ENCODE measurements at places on chromosomes 3 and 15.

- H3K4me3 ChIP-seq, result no peak overlapping the region
- no peaks in the 10 kb centered on the region for H3K27me3 ChIP-seq
- H3K36me3 ChIP-seq, result no peaks in the 10 kb centered on the region
- no peak for DNase-seq
- H3K27ac ChIP-seq, result no peak overlapping the region
These were observed 3.1 kb upstream of the SMAD6 start for GRCh38 chr15:66698971-66699370.

GRCh38 chr3:25677121-25677520, 12.4 kb upstream of the TOP2B start:
- no peak overlapping the region for H3K27ac ChIP-seq
- no peaks in the 10 kb centered on the region for H3K36me3 ChIP-seq
- H3K4me3 ChIP-seq, result no peak overlapping the region
- no peaks in the 10 kb centered on the region for H3K27me3 ChIP-seq
- no peaks in the 10 kb centered on the region for H3K4me1 ChIP-seq

- no peak overlapping the region for H3K27ac ChIP-seq
- peaks cover 18% of the 10 kb centered on the region for H3K27me3 ChIP-seq
- no peak for DNase-seq
- H3K4me1 ChIP-seq, result peaks cover 8% of the 10 kb centered on the region
- peak overlapping the region; percentile 49 for H3K4me3 ChIP-seq
These were observed 1.0 kb upstream of the KLF15 start for GRCh38 chr3:126358038-126358815.

DNA sequence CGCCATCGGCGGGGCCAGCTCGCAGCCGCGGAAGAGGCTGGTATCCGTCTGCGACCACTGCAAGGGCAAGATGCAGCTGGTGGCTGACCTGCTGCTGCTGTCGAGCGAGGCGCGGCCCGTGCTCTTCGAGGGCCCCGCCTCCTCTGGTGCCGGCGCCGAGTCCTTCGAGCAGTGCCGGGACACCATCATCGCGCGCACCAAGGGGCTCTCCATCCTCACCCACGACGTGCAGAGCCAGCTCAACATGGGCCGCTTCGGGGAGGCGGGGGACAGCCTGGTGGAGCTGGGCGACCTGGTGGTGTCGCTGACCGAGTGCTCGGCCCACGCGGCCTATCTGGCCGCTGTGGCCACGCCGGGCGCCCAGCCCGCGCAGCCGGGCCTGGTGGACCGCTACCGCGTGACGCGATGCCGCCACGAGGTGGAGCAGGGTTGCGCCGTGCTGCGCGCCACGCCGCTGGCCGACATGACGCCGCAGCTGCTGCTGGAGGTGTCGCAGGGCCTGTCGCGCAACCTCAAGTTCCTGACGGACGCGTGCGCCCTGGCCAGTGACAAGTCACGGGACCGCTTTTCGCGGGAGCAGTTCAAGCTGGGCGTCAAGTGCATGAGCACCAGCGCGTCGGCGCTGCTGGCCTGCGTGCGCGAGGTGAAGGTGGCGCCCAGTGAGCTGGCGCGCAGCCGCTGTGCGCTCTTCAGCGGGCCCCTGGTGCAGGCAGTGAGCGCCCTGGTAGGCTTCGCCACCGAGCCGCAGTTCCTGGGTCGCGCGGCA, 1.8 kb downstream of the TLNRD1 start:
- H3K27ac ChIP-seq, result peak overlapping the region; percentile 99
- H3K4me1 ChIP-seq, result peaks cover 11% of the 10 kb centered on the region

DNA sequence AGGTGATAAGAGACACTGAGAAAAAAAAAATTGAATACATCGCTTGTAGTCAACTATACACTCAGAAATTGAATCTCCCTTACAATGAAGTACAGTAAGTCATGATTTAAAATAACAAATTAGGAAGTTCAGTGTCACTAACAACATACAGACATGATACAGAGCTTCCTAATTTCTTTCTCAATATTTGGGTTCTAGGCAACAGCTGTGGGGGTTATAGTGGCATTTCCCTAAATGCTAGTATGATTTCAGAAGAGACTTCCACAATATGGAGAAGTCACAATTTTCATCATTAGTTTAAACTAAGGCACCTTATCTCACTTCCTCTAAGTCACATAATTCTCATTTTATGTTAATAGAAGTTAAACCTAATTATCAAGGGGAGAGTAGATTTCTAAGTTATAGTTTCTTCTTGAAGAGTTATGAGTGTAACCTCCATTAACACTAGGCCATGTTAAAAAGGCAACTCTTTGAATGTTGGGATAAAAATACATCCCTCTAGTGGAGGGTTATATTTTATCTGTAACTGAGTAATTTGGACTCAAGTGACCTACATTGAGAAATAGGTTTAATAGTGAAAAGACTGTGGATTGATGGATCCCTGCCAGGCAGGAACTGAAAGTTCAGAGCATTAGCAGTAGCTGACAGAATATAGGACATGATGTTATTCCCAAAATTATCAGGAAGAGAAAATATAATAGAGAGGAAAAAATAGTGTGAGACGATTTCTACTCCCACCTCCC, 286.0 kb upstream of the SUCLG2 start:
- H3K4me1 ChIP-seq, result no peaks in the 10 kb centered on the region
- no peak for DNase-seq
- no peaks in the 10 kb centered on the region for H3K36me3 ChIP-seq
- H3K27ac ChIP-seq, result no peak overlapping the region
- H3K27me3 ChIP-seq, result no peaks in the 10 kb centered on the region

DNA sequence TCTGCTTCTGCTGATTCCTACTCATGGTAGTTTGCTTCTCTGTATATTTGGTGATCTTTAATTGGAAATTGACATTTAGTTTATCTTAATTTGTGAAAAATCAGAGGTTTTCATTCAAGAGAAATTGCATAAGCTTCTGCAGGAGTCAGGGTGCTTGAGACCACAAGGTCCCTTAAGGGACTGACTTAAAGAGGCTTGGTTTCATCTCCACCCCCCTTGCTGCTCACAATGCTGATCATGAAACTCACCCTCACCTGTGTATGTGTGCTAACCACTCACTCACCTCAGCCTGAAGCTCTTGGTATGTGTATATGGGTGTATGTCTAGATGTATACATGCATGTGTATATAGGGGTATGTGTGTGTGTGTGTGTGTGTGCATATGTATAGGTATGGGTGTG, 11.4 kb downstream of the PGPEP1L start:
- no peaks in the 10 kb centered on the region for H3K27me3 ChIP-seq
- H3K27ac ChIP-seq, result no peak overlapping the region
- H3K4me3 ChIP-seq, result no peak overlapping the region
- no peaks in the 10 kb centered on the region for H3K4me1 ChIP-seq
- no peaks in the 10 kb centered on the region for H3K36me3 ChIP-seq

DNA sequence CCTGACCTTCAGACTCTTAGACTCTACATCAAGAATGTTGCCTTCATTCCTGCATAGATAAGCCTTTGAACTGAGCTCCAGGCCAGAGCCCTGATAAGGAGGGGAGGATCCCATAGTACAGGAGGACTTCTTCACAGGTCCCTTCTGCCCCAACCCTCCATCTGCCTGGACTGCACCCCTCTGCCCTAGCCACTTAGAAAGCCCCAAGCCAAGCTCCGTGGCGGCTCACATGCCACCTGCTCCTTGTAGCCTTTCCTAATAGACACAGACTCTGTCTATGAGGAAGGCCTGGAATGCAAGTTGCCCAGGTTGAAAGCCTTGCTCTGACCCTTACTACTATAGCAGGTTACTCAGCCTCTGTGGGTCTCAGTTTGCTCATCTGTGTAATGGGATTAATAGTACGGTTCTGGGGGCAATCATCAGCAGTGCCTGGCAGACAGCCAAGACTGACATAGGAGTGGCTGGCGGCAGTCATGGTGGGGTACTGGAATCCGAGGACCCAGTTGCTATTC, 11.6 kb downstream of the PCSK6 start:
- H3K36me3 ChIP-seq, result no peaks in the 10 kb centered on the region
- peaks cover 4% of the 10 kb centered on the region for H3K4me1 ChIP-seq
- H3K27me3 ChIP-seq, result no peaks in the 10 kb centered on the region
- no peak overlapping the region for H3K27ac ChIP-seq

GRCh38 chr3:24043168-24043567, 98.1 kb downstream of the NR1D2 start:
- H3K36me3 ChIP-seq, result no peaks in the 10 kb centered on the region
- H3K4me1 ChIP-seq, result no peaks in the 10 kb centered on the region
- no peak overlapping the region for H3K4me3 ChIP-seq
- DNase-seq, result no peak

GRCh38 chr3:110779581-110779980, 292.0 kb upstream of the NECTIN3 start:
- H3K4me1 ChIP-seq, result no peaks in the 10 kb centered on the region
- H3K27ac ChIP-seq, result no peak overlapping the region
- no peak for DNase-seq
- no peaks in the 10 kb centered on the region for H3K27me3 ChIP-seq
- no peak overlapping the region for H3K4me3 ChIP-seq

DNA sequence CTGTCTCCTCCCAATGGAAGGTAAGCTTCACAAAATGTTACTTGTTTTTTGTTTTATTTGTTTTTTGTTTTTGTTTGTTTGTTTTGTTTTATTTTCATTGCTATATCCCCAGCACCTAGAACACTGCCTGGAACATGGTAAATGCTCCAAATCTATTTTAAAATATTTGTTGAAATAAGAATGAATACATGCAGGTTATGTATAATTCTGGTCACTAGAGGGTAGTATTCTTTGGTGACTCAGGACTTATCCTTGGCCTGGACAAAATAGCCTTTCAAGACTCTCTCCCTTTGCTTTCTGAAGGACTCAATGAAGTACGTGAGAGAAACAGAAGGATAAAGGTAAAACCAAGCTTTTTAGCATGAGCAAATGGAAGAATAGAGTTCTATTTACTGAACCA, 46.9 kb upstream of the PPP2R3A start:
- no peaks in the 10 kb centered on the region for H3K36me3 ChIP-seq
- H3K4me1 ChIP-seq, result no peaks in the 10 kb centered on the region
- no peak overlapping the region for H3K27ac ChIP-seq
- H3K27me3 ChIP-seq, result no peaks in the 10 kb centered on the region

DNA sequence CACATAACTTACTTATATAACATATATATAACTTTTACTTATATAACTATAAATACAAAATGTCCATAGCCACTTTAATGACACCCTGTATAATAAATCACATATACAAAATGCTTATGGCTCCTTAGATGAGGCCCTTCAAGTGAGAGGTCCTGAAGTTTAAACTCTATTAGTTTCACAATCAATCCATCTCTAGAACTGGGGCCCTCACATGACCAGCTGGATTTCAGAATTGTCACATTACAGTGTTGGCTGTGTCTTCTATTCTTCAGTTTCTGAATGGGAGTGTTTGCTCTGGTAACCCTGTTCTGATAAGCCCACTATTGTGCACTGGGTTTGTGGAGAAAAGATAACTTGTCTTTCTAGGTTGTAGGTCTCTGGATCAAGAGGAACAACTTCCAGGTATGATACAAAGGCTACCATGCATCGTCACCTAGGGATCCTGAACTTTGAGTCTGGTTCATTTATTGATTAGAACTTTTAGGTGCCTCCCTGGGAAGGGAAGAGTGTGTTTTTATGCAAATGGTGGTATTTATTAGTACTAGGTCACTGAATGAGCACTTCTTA, 107.9 kb downstream of the DNAH12 start:
- no peaks in the 10 kb centered on the region for H3K27me3 ChIP-seq
- no peak for DNase-seq
- no peaks in the 10 kb centered on the region for H3K4me1 ChIP-seq
- H3K27ac ChIP-seq, result no peak overlapping the region
- no peak overlapping the region for H3K4me3 ChIP-seq

GRCh38 chr15:29747837-29748417, 74.3 kb downstream of the TJP1 start:
- no peak overlapping the region for H3K27ac ChIP-seq
- no peaks in the 10 kb centered on the region for H3K4me1 ChIP-seq
- H3K27me3 ChIP-seq, result no peaks in the 10 kb centered on the region
- no peak for DNase-seq
- no peak overlapping the region for H3K4me3 ChIP-seq
- no peaks in the 10 kb centered on the region for H3K36me3 ChIP-seq

DNA sequence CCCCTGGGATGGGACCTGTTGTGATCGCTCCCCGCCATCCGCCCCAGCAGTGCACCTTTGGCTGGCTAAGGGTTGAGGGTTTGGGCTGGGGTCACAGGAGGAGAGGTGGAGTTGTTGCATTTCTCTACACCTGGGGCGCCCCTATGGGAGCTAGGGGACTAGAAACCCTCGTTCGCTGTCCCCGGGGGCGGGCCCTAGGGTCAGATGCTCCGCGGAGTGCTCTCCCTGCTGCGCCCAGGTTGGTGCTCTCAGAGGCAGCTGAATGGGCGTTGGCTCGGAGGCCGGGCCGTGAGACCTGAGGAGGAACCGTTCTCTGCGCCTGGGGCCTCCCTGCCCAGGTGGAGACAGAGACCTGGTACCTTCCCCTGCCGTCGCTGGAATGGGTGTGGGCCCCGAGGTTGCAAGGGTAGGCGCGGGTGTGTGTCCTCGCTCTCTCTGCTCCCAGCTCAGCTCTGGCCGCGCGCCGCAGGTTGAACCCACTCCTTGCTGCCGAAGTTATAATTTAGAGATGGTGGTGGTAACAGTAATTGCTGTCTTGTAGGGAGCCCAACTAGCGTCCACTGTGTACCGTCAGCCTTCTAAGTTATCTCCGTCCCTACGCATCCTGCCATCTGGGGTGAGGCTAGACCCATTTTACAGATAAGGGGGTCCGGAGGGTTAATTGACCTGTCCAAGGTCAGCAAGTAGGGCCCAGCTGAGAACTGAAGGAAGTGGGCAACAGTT, 965 bp downstream of the FLNB start:
- DNase-seq, result peak; percentile 81
- H3K27ac ChIP-seq, result peak overlapping the region; percentile 87
- peak overlapping the region; percentile 73 for H3K4me3 ChIP-seq
- H3K36me3 ChIP-seq, result no peaks in the 10 kb centered on the region

DNA sequence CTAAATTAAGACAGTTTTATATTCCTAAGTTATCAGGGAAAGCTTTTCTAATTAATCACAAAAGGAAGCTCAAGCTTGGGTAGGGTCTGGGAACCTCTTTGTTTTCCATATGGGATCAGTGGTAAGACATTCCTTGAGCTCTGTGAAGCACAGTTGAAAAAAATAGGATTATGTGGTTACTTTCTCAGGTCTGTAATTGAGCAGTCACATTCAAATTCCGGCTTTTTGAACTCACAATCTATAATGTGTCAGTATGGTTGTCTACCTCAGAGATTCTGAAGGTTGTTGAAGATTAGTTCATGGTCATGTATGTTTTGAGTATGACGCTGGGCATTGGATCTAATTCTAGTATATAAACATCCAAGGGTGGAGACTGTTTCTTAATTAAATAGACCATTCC, 364.5 kb downstream of the LPP start:
- no peaks in the 10 kb centered on the region for H3K27me3 ChIP-seq
- no peak overlapping the region for H3K4me3 ChIP-seq
- H3K36me3 ChIP-seq, result no peaks in the 10 kb centered on the region
- H3K4me1 ChIP-seq, result no peaks in the 10 kb centered on the region
- DNase-seq, result no peak
- no peak overlapping the region for H3K27ac ChIP-seq

DNA sequence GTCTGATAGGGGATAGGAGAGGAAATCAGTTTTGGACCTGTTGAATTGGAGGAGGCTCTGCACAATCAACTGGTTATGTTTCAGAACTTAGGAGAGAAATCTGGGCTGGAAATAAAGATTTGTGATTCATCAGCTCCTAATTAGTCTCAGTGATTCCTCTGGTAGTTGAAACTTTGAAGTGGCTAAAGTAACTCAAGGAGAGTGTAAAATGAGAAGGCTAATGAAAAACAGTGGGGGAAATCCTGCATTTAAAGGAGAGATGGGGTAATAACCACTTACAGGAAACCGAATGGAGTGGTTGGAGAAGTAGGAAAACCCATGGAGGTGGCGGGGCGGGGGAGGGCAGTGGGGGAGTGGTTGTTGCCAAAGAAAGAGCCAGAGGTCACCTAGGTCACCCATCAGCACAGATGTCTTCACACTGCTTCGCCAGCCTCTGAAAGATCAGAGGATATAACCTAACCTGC, 32.6 kb downstream of the MAP2K5 start:
- no peak overlapping the region for H3K4me3 ChIP-seq
- no peaks in the 10 kb centered on the region for H3K36me3 ChIP-seq
- H3K27ac ChIP-seq, result no peak overlapping the region
